ENCODE measurements at places on chromosomes 2 and 18.

- no peak for DNase-seq
Observed at GRCh38 chr18:49224738-49225137, 235.7 kb downstream of the DYM start.

- no peak for DNase-seq
Observed at GRCh38 chr2:241270531-241270930, 44.9 kb downstream of the HDLBP start.

- DNase-seq: no peak
Observed at GRCh38 chr2:197442857-197443256, 8.0 kb upstream of the SF3B1 start.

GRCh38 chr2:6487765-6488164 lies 377.9 kb downstream of the CMPK2 start:
- DNase-seq: no peak

DNA sequence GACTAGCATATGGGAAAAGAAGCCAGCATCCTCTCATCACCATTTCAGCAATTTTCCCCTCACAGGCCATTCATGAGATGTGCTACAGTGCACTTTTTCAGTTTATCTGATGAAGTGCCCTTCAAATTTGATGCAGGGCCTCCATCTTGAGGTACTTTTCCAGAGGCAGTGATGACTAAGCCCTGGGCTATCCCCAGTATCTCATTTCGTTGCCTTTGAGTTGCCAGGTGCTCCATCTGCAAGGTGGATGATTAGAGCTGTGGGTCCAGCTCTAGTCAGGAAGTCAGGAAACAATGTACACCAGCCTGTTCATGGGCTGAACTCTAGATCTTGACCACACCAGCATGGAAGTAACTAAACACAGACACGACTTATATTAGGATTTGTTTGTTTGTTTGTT lies 425.2 kb downstream of the METTL4 start:
- DNase-seq: no peak

GRCh38 chr2:208077276-208077675 lies 47.0 kb downstream of the CRYGD start:
- DNase-seq: no peak

- no peak for DNase-seq
Observed at GRCh38 chr18:45409971-45410370, 205.3 kb upstream of the SLC14A2 start.

DNA sequence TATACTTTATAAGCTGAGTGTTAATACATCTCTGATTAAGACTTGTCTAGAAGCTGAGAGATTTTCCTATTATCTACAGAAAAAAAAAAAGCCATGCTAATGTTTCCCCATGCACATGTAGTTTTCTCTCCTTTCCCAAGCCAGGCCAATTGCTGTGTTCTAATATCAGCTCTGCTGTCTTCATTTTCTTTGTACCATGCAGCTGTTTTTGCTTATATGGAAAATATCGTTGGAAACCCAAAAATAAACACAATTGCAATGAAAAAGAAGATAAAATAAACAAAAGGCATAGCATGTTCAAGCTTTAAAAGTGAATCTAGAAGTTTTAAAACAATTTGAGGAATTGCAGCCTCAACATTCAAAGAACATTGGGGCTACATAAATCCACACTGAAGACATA lies 817.4 kb upstream of the ACVR2A start:
- no peak for DNase-seq

DNA sequence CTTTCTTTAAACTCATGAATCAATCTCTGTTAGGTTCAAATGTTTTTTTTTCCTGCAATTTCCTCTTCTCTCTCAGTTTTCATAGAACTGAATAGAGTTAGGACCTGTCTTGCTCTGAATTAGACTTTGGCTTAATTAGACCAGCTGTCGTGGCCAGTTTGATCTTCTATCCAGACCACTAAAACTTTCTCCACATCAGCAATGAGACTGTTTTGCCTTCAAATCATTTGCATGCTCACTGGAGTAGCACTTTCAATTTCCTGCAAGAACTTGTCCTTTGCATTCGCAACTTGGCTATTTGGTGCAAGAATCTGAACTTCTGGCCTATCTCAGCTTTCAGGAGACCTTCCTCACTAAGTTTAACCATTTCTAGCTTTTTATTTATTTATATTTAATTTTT lies 2002.2 kb upstream of the PIK3C3 start:
- no peak for DNase-seq

- DNase-seq: no peak
Observed at GRCh38 chr2:231088754-231089153, 32.1 kb downstream of the PSMD1 start.

Data from CD4-positive, alpha-beta T cell treated with Interleukin-4 for 1 hour (primary cell).